ENCODE measurements at places on chromosomes 2 and 18. TPM values are rescaled to one million over a fixed set of nuclear protein-coding genes. Genes with fewer than 3 reads are reported as not detected.

DNA sequence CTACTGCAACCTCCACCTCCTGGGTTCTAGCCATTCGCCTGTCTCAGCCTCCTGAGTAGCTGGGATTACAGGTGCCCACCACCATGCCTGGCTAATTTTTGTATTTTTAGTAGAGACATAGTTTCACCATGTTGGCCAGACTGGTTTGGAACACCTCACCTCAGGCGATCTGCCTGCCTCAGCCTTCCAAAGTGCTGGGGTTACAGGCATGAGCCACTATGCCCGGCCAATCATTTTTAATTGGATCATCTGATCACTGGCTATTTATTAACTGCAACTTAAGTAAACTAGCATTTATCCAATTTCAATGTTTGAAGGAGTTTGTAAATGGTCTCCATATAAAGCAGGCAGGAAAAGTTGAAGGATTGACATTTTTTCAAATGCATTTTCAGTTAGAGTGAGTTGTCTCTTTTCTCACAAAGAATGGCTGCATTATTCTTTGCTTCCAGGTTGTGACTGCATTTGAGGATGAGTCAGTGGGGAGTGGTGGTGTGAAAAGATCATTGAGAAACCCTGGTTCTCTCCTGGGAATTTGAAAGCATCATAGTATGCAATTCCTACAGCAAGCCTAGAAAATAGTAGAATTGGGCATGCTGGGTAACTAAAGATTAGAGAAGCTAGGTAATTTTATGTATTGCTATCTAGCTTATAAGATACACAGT lies 431.1 kb upstream of the ZEB2 start:
- no peak for DNase-seq

GRCh38 chr2:241138471-241138870 lies 10.8 kb downstream of the PASK start:
- DNase-seq, result peak; percentile 29

DNA sequence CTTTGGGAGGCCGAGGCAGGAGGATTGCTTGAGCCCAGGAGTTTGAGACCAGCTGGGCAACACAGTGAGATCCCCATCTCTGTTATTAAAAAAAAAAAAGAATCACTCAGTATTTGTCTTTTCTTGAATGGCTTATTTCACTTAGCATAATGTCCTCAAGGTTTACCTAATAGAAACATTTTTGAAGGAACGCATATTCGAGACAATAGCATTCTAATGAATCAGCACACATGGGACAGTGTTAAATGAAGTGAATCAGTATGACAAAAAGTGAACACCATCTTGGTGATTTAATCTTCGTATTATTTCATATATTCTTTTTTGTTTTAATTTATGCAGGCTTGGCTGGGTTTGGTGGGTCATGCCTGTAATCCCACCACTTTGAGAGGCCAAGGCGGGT lies 44.7 kb downstream of the WIPF1 start:
- DNase-seq, result no peak

GRCh38 chr18:35278085-35278484 lies 11.9 kb downstream of the ZSCAN30 start:
- DNase-seq, result no peak

DNA sequence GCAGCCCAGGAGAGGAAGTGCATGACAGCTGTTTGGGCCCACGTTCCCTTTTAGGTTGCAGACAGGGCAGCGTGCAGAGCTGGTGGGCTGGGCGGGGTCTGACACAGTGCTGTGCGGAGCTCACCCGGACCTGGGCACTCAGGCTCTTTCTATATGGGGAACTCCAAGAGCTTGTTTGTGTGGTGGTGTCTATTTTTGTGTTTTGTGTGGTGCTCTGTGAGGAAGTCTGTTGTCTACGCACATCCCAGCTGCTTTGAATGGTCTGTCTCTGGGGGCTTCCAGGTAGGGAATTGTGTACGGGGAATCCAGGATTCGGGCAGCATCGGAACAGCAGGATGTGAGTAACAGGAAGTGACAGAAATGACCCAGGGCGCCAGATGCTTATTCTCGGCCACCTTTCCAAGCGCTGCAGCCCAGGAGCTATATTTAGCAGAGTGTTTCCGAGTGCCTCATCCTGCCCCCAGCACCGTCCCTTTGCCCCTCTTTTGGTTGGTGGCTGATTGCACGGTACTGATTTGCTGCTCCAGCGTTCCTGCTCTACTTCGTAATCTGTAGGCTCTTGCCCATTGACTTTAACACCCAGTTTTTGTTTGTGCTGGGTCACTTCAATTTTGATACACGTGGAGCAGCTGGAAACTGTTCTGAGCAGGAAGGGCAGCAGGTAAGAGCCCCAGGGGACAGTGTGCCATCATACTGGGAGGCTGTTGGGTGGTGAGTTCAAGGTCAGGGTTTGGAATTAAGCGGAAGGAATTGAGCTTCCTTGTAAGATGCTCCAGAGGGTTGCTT lies 64.7 kb downstream of the DGKD start:
- peak; percentile 83 for DNase-seq

Gene PARD3B
- 51.5 TPM for total RNA-seq

Gene RAPGEF4
- total RNA-seq, result 5.5 TPM

Gene NEUROD1
- not detected for total RNA-seq

Data from sigmoid colon (tissue), 7 donors.